ENCODE measurements at places on chromosomes 6 and 20.

DNA sequence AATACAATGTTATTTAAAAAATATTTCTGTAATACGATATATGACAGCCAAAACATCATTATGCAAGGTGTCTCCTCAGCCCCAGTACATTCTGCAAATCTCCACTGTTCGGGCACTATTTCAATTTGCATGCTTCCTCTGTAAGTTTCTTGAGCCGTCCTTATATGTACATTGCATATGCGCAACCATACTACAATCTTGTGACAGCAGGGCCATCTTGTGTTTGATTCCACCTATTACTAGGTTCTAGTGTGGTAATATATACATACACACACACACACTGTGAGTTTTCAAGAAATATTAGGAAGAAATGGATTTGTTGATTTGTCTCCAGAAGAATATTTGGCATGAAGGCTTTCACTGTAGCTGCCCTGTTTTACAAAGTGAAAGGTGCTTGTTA is 9.8 kb downstream of the LYRM4 start:
- DNase-seq = no peak

GRCh38 chr20:53463101-53463972 is 130.3 kb downstream of the ZNF217 start:
- no peak for DNase-seq

DNA sequence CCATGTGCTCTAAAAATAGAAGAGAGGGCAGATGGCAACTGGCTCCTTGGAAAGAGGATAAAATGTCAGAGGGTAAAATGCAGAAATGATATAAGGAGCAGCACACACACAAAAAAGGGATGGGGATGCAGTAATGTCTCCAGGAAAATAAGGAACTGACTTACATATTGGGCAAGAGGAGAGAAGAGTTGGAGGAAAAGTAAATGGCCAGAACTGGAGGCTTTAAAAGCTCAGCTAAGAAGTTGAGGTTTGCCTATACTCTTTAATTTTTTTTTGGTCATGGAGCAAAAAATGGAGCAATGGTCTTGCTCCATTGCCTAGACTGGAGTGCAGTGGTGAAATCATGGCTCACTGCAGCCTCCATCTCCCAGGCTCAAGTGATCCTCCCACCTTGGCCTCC is 93.7 kb downstream of the SULF2 start:
- no peak for DNase-seq

- DNase-seq = no peak
Measured at GRCh38 chr20:29874476-29875202, 1382.8 kb upstream of the DEFB115 start.

- DNase-seq = no peak
Measured at GRCh38 chr6:7624796-7625710, 35.1 kb downstream of the SNRNP48 start.

DNA sequence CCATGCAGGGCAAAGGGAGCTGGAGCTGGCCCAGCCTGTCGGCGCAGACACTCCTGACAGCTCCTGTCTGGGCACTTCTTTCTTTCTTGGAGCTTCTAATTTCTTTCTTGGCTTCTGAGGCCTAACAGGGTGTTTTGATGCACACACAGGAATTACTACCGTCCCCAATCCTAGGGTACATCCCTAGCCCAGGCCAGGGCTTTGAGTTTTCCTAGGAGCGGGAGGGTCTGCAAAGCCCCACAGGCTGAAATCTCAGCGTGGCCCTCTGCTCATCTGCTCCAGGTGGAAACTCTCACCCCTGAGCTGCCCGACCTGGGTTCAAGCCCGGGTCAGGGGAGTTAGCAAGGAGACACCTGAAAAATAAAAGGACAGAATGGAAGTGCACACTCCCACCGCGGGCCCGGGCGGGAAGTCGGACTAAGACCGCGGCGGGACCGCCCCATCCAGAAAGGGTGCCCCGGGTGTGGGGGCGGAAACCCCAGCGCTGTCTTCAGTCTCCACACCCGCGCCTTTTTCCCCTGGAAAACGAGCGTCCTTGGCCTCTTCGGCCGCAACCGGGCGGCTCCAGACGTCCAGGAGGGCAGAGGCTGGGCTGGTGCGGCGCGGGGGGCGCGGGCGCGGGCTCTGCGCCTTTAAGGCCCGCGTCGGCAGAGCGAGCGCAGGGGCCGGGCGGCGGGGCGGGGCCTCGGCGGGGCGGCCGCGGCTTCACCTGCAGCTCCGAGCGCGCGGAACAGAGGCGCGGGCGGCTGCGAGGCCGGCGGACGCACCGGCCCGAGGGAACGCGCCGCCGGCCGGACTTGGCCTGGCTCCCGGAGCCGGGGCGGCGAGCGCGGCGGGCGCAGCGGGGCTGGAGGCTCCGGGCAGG is at the start of gene CDH4:
Gene CDH4, plus strand, starts transcription at position 733 of the 865 bp plus-strand sequence.
- no peak for DNase-seq

DNA sequence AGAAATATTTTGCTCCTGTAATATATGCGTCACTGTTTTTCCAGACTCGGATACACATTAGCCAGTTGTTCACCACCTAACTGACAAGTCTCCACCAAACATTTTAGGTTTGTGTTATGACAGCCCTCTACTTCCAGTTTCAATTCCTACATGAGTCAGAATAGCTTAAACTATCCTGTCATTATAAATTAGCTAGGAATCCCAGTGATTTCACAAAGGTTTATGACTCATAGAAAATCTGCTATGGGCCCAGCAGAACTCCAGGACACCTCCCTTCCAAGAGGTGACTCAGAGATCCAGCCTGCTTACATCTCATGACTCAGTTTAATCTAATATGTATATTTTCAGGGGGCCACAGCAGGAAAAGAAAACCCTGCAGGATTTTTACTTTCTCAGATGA is 17.4 kb upstream of the PLCB4 start:
- DNase-seq = no peak

DNA sequence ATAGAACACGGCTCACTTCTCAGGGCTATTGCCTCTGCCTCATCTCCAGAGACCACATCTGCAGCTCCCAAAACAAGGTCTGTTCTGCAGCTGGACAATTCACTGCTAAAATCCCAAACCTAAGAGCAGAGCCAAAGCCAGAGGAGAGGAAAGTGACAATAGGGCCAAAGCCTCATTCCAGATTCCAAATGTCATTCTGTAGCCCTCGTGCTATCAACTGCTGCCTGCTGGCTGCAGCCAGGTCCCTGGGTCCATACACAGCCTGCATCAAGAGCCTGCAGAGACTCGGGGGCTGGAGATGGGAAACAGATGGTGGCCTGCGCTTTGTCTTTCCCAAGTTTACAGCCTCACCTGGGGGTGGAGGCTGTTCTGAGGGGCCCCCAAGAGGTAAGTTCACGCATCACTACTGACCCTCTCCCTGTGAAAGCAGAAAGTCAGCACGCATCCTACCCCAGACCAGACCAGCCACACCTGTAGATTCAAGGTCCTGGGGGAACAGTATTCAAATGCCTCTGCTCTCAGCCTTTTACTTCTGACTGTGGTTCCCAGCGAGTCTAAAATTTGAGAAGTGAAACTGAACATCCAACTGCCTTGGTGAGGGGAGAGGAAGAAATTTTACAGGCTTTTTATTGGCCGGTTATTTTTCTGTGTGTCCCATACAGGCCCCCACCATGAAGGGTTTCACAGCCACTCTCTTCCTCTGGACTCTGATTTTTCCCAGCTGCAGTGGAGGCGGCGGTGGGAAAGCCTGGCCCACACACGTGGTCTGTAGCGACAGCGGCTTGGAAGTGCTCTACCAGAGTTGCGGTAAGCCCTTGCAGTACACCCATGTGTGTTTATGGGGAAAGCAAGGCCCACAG is at the start of gene LY86:
Gene LY86, plus strand, starts transcription at position 657 of the 860 bp plus-strand sequence. Its CDS starts 15 bp downstream, at position 672.
- DNase-seq = peak; percentile 23

DNA sequence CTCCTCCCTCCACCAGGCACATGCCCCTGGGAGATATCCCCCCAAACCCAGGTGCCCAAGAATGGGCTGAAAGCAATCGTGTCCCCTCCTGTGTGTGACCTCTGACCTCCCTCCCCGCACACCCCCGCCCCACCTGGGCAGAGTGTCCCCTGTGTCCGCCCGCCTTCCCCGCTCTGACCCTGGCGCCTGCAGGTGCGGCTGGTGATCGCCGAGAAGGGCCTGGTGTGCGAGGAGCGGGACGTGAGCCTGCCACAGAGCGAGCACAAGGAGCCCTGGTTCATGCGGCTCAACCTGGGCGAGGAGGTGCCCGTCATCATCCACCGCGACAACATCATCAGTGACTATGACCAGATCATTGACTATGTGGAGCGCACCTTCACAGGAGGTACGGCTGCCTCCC is 9.9 kb downstream of the GDAP1L1 start:
- DNase-seq = no peak

- DNase-seq = no peak
Measured at GRCh38 chr6:100100776-100101175, 106.8 kb upstream of the MCHR2 start.

- DNase-seq = no peak
Measured at GRCh38 chr6:12602951-12603672, 113.5 kb upstream of the PHACTR1 start.

- DNase-seq = peak; percentile 44
Measured at GRCh38 chr6:14452567-14453527, 335.3 kb downstream of the CD83 start.

- no peak for DNase-seq
Measured at GRCh38 chr20:37385176-37385575, 39.2 kb downstream of the SRC start.

DNA sequence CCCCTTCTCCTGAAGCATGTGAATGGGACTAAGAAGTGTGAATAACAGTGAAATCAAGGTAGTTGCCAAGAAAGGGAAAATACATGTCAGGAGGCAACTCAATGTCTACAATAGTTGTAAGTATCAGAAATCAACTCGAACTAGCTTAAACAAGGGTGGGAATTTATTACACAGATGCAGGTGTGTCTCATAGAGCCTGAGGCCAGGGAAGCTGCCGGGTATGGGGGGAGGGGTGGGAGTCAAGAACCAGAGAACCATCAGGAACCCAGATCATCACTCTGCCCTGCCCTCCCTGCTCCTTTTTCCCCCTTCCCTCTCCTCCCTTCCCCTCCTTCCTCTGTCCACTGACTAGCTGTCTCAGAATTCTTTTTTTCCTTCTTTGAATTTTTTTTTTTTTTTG is 34.9 kb upstream of the BMP6 start:
- DNase-seq = no peak

GRCh38 chr6:163712566-163712961 is 298.0 kb downstream of the QKI start:
- no peak for DNase-seq

DNA sequence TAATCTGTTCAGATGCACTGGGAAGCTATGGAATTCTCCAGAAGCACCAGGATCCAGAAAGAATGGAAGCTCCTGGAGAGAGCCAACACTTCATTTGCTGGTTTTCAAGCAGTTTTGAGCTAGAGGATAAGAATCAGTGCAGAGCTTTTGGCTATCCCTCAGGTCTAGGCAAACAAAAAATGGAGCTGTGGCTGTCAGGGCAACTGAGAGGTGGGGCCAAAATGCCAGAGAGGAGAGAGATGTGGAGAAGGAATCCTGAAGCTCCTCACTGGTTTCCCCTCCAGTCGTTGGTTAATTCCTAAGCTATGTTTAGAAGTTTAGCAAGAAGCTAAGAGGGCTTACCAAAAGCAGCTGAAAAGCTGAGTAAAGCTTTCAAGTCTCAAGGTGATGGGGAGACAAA is 294.2 kb upstream of the JARID2 start:
- no peak for DNase-seq

- no peak for DNase-seq
Measured at GRCh38 chr6:29426654-29427053, 11.9 kb downstream of the OR12D1 start.

- no peak for DNase-seq
Measured at GRCh38 chr20:54389596-54390280, 85.7 kb upstream of the DOK5 start.

DNA sequence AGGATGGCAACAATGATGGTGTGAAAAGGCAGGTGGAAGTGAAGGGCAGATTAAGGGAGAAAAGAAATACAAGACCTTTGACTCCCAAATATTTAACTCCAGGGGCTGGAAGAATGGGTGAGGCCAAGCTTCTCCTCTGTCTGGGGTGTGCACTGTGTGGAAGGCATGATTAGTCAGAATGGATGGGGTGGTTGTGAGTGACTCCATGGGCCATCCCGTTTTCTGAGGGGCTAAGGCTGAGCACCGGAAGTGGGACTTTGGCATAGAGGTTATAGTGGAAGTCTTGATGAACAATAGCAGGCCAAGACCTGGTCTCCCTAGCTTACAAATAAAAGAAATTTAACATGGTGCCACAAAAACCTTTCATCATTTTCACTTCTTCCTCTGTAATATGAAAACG is 12.1 kb downstream of the E2F3 start:
- no peak for DNase-seq

DNA sequence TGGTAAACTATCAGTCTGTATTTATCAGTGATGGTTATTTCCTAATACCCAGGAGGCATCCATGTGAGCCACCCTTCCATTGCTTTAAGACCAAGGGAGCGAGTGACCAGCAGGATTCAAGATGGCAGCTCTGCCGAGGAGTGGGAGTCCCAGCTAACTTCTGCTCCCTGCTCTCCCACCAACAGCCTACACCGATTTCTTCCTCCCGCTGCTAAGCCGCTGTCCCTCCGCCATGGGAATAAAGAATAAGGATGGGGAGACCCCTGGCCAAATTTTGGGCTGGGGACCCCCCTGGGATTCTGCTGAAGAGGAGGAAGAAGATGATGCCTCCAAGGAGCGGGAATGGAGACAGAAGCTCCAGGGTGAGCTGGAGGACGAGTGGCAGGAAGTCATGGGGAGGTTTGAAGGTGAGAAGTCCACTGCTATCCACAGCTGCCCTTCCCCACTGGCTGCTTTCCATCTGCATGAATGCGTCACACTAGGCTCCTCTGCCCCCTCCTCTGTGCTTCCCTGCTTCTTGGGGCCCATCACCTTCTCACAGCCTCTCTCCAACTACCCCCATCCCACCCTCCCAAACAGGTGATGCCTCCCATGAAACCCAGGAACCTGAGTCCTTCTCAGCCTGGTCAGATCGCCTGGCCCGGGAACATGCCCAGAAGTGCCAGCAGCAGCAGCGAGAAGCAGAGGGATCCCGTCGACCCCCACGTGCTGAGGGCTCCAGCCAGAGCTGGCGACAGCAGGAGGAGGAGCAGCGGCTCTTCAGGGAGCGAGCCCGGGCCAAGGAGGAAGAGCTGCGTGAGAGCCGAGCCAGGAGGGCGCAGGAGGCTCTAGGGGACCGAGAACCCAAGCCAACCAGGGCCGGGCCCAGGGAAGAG is 10.3 kb downstream of the NFKBIL1 start:
- DNase-seq = no peak

DNA sequence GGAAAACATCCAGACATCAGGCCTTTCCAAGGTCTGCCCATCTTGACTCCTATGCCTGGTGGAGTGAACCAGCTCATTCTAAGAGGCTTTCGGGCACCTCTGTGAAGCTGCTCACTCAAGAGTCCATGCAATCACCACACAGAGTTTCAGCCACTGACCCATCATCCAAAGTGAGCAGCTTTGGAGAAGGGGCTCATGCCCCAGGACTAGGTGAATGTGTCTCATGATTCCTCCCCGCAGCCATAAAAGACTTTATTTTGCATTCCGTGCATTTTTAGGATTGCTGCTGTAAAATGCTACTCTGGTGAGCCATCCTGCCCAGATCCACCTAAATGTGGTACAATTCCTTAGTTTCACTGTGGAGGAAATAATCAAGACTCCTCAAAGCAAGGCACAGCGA is 44.5 kb upstream of the EZR start:
- no peak for DNase-seq

DNA sequence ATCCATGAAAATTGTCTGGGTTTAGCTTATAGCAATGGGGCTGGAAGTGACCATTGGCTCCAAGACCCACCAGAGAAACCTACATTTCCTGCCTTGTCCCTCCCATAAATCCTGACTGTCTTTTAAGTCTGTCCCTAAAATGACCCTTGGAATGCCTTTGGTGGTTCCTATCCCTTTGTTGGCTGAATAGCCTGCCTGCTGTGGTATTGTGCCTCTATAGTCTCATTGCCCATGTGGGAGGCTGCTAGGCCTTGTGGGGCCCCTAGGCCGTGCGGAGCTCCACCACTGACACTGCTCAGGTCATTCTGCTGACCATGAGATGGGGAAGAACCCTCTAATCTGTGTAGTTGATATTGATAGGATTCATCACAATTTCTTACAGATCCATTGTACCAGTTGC is 43.3 kb downstream of the SCP2D1 start:
- no peak for DNase-seq
